ENCODE measurements at places on chromosomes 1 and 21. TPM values are rescaled to one million over a fixed set of nuclear protein-coding genes. Genes with fewer than 3 reads are reported as not detected.

GRCh38 chr1:29341936-29342335 is 105.6 kb downstream of the PTPRU start:
- no peaks in the 10 kb centered on the region for H3K27me3 ChIP-seq

GRCh38 chr1:1924386-1924785 is 5.3 kb upstream of the TMEM52 start:
- no peak for DNase-seq
- no peaks in the 10 kb centered on the region for H3K27me3 ChIP-seq
- H3K4me3 ChIP-seq, result no peak overlapping the region
- H3K27ac ChIP-seq, result no peak overlapping the region
- H3K36me3 ChIP-seq, result no peaks in the 10 kb centered on the region
- no peaks in the 10 kb centered on the region for H3K4me1 ChIP-seq

DNA sequence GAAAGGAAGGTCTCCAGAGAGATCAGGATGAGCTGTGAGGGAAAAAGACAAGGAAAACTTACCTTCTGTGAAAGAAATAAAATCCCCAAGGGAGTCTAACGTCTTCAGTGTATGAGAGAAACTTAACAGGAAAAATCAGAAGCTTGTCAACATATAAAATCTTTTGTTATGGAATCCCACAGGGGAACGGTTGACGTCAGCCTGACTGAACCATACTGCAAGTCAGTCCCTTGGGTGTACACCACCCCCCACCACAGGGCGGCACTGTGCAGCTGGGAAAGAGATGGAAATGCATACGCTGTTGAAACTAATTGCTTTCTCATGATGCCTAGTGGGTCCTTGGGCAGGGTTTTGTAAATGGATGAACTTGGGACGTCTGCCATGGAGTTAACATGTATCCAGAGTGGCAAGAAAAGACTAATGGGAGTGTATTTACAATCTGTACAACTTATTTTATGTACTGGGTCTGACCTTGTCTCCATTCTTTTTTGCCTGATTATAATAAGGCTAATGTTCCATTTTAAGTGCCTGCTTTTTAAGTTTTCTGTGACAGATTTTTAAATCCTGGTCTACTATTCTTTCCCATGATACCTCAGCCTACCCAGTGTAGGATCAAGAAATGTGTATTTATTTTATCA is 22.7 kb downstream of the UTP25 start:
- no peak overlapping the region for H3K27ac ChIP-seq
- H3K4me1 ChIP-seq, result no peaks in the 10 kb centered on the region
- H3K36me3 ChIP-seq, result peaks cover 41% of the 10 kb centered on the region
- no peak for DNase-seq
- no peaks in the 10 kb centered on the region for H3K27me3 ChIP-seq

GRCh38 chr1:219500327-219500897 is 112.5 kb downstream of the ZC3H11B start:
- H3K4me3 ChIP-seq, result no peak overlapping the region
- no peak overlapping the region for H3K27ac ChIP-seq
- no peaks in the 10 kb centered on the region for H3K27me3 ChIP-seq
- no peaks in the 10 kb centered on the region for H3K36me3 ChIP-seq
- DNase-seq, result no peak
- no peaks in the 10 kb centered on the region for H3K4me1 ChIP-seq

DNA sequence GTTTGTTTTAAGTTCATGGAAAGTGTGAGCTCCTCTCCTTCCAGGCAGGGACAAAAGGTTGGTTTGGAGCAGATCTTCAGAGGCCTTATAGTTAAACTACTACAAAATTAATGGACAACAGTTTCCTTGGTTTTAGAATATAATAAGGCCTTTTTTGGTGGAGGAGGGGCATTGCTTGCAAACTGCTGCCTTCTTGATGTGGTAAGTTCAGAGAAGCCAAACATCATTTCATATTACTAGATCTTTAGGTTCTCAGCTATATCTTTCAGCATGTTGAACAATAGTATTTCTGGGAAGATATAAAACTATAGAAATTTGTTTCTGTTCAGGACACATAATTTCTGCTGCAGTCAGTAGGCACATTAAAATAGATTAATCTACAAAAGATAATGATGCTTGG is 97.8 kb upstream of the B3GALT2 start:
- no peaks in the 10 kb centered on the region for H3K4me1 ChIP-seq
- no peaks in the 10 kb centered on the region for H3K36me3 ChIP-seq
- H3K27ac ChIP-seq, result no peak overlapping the region
- H3K27me3 ChIP-seq, result no peaks in the 10 kb centered on the region

DNA sequence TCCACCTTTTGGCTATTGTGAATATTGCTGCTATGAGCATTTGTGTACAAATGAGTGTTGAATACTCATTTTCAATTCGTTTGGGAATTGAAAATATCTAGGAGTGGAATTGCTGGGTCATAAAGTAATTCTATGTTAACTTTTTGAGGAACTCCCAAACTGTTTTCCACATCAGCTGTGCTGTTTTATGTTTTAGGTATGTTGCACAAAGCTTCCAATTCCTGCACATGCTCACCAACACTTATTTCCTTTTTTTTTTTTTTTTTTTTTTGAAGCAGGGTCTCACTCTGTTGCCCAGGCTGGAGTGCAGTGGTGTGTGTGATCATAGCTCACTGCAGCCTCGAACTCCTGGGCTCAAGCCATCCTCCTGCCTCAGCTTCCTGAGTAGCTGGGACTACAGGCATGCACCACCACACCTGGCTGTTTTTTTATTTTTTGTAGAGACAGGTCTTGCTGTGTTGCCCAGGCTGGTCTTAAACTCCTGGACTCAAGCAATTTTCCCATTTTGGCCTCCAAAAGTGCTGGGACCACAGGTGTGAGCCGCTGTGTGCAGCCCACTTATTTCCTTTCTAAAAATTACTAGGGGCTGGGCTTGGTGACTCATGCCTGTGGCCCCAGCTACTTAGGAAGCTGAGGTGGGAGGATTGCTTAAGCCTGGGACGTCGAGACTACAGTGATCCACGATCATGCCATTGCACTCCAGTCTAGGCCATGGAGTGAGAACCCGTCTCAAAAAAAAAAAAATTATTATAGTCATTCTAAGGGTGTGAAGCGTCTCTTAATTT is 33.4 kb downstream of the TMCC2 start:
- H3K27ac ChIP-seq, result no peak overlapping the region
- no peaks in the 10 kb centered on the region for H3K4me1 ChIP-seq
- no peak for DNase-seq
- no peaks in the 10 kb centered on the region for H3K27me3 ChIP-seq

DNA sequence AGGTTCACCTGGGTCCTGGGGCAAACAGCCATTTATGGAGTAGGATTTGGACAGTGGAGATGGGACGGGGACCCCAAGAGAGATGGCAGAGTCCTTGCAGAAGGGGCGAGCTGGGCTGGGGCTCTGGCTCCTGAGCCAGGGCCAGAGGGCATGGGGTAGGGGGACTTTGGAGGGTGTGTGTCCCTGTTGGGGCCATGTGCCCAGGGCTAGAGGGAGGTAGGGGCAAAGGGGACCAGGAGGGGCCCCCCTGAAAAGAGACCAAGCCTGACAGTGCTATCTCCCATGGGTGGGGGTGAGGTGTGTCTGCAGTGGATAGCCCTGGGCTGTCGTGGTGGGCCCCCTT is 92.3 kb downstream of the TRIM11 start:
- no peak overlapping the region for H3K27ac ChIP-seq
- H3K4me1 ChIP-seq, result no peaks in the 10 kb centered on the region
- H3K4me3 ChIP-seq, result no peak overlapping the region
- no peaks in the 10 kb centered on the region for H3K27me3 ChIP-seq
- no peak for DNase-seq

DNA sequence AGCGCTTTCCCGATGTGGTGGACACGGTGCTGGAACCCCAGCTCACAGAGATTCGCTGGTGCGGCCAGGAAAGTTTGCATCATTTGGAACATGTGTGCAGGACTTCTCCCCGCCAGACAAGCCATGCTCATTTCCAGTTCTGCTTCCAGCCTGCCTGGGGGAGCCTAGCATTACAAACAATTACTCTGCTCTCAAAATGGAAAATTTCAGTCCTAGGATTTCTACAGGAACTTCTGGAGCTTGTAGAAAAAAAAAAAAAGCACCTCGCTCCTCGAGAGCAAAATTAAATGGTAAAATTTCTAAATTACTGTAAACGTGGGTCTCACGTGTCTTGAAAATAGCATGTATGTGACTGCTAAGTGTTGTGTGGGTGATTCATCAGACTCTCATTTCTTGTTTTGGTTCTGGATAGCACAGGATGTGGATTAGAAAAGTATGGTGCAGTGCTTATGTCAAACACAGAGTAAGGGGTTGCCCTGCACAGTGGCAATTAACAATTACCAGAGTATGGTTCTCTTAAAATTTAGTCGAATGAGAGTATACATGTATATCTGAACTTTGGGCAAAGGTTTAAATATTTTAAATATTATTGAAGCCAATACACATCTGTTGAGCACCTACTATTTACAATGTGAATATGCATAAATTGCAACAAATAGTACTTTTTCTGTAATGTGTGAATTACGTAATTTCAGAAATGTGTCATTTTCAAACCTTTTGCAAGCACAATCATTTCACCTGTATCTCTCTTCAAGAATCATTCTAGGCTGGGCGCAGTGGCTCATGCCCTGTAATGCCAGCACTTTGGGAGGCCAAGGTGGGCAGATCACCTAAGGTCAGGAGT is 61.8 kb upstream of the PTGFRN start:
- no peak overlapping the region for H3K27ac ChIP-seq
- no peaks in the 10 kb centered on the region for H3K27me3 ChIP-seq
- no peaks in the 10 kb centered on the region for H3K36me3 ChIP-seq

DNA sequence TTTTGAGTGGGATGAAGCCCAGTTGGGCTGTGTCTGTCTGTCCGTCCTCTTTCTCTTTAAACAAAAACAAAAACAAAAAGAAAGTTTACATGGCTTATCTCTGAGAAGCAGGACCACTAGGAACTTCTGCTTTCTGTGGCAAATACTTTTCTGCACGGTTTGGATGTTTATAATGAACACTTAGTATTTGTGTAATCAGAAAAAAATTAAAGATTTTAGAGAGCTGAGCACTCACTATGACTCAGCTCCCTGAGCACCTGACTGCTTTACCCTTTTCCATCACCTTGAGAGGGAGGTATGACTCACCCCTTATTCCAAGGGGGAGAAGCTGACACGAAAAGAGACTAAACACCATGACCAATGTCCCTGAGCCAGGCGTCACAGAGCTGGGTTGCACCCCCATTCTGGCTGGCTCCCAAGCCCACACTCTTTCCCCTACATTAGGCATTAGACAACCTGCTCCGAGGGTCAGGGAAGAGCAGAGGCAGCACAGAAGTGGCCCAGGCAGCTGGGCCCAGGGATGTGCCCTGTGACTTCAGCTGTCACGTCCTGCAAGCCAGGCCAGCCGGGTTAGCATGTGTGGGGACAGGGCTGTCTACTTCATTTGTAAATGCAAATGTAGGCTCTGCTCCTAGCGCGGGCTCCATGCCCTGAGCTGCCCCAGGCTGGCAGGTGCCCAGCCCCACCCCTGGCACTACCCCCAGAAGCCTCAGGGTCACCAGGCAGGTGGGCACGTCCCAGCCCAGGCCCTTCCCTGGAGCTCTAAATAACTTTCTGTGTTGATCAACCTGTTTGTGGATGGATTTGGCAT is 30.4 kb downstream of the RAP1GAP start:
- H3K36me3 ChIP-seq, result no peaks in the 10 kb centered on the region
- H3K4me1 ChIP-seq, result no peaks in the 10 kb centered on the region
- H3K27me3 ChIP-seq, result no peaks in the 10 kb centered on the region
- no peak for DNase-seq

DNA sequence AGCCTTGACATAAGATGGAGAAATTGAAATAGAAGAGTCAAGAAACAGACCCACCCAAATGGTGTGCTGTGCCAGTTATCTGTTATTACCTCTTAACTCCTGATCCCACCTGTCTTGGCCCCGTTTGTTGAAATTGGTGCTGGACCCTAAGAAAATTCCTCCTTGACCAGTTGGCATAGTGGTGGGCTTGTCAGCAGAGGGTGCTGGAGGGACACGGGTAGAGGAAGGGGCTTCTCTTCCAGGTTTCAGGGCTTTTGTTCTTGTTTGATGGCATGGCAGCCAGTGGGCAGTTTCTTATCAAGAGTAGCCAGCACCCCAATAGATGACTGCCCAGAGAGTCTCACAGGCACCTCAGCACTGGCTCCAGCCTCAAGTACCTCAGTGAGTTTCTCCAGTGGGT is 51.6 kb downstream of the PCBP3 start:
- H3K4me3 ChIP-seq, result no peak overlapping the region
- no peak for DNase-seq
- H3K27me3 ChIP-seq, result no peaks in the 10 kb centered on the region
- no peaks in the 10 kb centered on the region for H3K4me1 ChIP-seq
- H3K27ac ChIP-seq, result no peak overlapping the region

DNA sequence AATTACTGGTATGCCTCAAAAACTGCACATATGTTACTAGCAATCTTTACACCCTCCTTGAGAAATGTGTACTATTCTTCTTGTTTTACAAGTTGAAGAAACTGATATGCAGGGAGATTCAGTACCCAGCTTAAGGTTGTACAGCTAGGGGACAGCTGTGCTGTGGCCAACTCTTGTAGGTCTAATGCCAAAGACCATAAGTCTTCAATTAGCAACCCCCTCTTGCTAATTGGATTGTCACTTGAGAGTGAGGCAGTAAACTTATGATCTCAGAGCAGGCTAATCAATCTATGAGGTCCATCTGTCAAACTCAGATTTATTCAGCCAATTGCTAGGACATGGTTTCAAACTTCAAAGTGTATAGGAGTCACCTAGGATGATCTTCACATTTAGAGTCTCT is 492.0 kb upstream of the USP24 start:
- no peak overlapping the region for H3K4me3 ChIP-seq
- DNase-seq, result no peak
- no peaks in the 10 kb centered on the region for H3K27me3 ChIP-seq
- no peaks in the 10 kb centered on the region for H3K4me1 ChIP-seq
- H3K36me3 ChIP-seq, result no peaks in the 10 kb centered on the region

- H3K27me3 ChIP-seq, result no peaks in the 10 kb centered on the region
- no peaks in the 10 kb centered on the region for H3K36me3 ChIP-seq
- H3K4me3 ChIP-seq, result no peak overlapping the region
- H3K27ac ChIP-seq, result peak overlapping the region; percentile 13
- DNase-seq, result peak; percentile 33
Observed at GRCh38 chr1:59136541-59137275, 160.2 kb upstream of the FGGY start.

- no peak overlapping the region for H3K27ac ChIP-seq
- H3K4me1 ChIP-seq, result no peaks in the 10 kb centered on the region
- no peak overlapping the region for H3K4me3 ChIP-seq
- H3K27me3 ChIP-seq, result no peaks in the 10 kb centered on the region
- DNase-seq, result no peak
Observed at GRCh38 chr1:110726755-110727154, 52.0 kb upstream of the KCNA3 start.

- H3K27ac ChIP-seq, result peak overlapping the region; percentile 92
- H3K4me3 ChIP-seq, result peak overlapping the region; percentile 42
- no peaks in the 10 kb centered on the region for H3K27me3 ChIP-seq
- H3K36me3 ChIP-seq, result no peaks in the 10 kb centered on the region
Observed at GRCh38 chr1:206693029-206693428, 8.3 kb downstream of the MAPKAPK2 start.

- no peak for DNase-seq
- H3K27ac ChIP-seq, result no peak overlapping the region
- no peak overlapping the region for H3K4me3 ChIP-seq
- H3K36me3 ChIP-seq, result no peaks in the 10 kb centered on the region
- no peaks in the 10 kb centered on the region for H3K4me1 ChIP-seq
- H3K27me3 ChIP-seq, result no peaks in the 10 kb centered on the region
Observed at GRCh38 chr1:175443332-175443731, 250.8 kb upstream of the KIAA0040 start.

Gene LAD1
- 0.43 TPM for total RNA-seq

Gene IL23R
- total RNA-seq, result not detected

Gene HSD3B1
- total RNA-seq, result not detected

Gene CHODL
- total RNA-seq, result not detected

Gene EPHA8
- total RNA-seq, result not detected

Gene PSMD4
- 83.5 TPM for total RNA-seq

Gene LAX1
- total RNA-seq, result not detected

Gene SV2A
- 5.9 TPM for total RNA-seq
